ENCODE measurements at places on chromosomes 6 and 20. TPM values are rescaled to one million over a fixed set of nuclear protein-coding genes. Genes with fewer than 3 reads are reported as not detected.

The PCSK2 gene
- polyA plus RNA-seq = 0.62 TPM

The SNX3 gene
- polyA plus RNA-seq = 186 TPM

The KIF6 gene
- 3.9 TPM for polyA plus RNA-seq

The ZNF391 gene
- polyA plus RNA-seq = 12.6 TPM

The CPXM1 gene
- polyA plus RNA-seq = 281 TPM

The EYS gene
- polyA plus RNA-seq = 1.2 TPM

The HLA-DQA1 gene
- 2.5 TPM for polyA plus RNA-seq

The DAAM2 gene
- 20.7 TPM for polyA plus RNA-seq

The LY6G6C gene
- 0.89 TPM for polyA plus RNA-seq

The PRDM1 gene
- 2.8 TPM for polyA plus RNA-seq

The SYCP2L gene
- 3.4 TPM for polyA plus RNA-seq

The ACTR5 gene
- polyA plus RNA-seq = 11.3 TPM

The PRL gene
- polyA plus RNA-seq = not detected

The HLA-DOA gene
- 6.1 TPM for polyA plus RNA-seq

The UNC5CL gene
- 10.7 TPM for polyA plus RNA-seq

The KCNQ5 gene
- polyA plus RNA-seq = 0.31 TPM

The LKAAEAR1 gene
- polyA plus RNA-seq = not detected

The RGS17 gene
- 3.6 TPM for polyA plus RNA-seq

The HLA-B gene
- 104 TPM for polyA plus RNA-seq

The MANEA gene
- polyA plus RNA-seq = 23.0 TPM

The CST5 gene
- polyA plus RNA-seq = 0.30 TPM

The OXT gene
- 0.83 TPM for polyA plus RNA-seq

The HLA-DRB1 gene
- polyA plus RNA-seq = 23.9 TPM

The SH3BGRL2 gene
- polyA plus RNA-seq = 33.4 TPM

The RAB32 gene
- polyA plus RNA-seq = 26.7 TPM

The ARMH2 gene
- polyA plus RNA-seq = not detected

The ZNFX1 gene
- polyA plus RNA-seq = 17.1 TPM

The ADGRG6 gene
- 28.8 TPM for polyA plus RNA-seq

The BNIP5 gene
- 0.16 TPM for polyA plus RNA-seq

The BFSP1 gene
- 3.3 TPM for polyA plus RNA-seq

The DLL1 gene
- 11.3 TPM for polyA plus RNA-seq

The SESN1 gene
- 26.5 TPM for polyA plus RNA-seq

The DPM1 gene
- 60.6 TPM for polyA plus RNA-seq
